Activated T-cell treated with anti-CD3 and anti-CD28 coated beads for 4 hours (primary cell): ENCODE measurements at places on chromosomes 3 and 15.

- DNase-seq = no peak
Measured at GRCh38 chr3:24264748-24265158, 229.9 kb downstream of the THRB start.

GRCh38 chr15:50415752-50416404, 8.3 kb upstream of the USP8 start:
- no peak for DNase-seq

- no peak for DNase-seq
Measured at GRCh38 chr15:78762985-78763795, 48.1 kb downstream of the ADAMTS7 start.

DNA sequence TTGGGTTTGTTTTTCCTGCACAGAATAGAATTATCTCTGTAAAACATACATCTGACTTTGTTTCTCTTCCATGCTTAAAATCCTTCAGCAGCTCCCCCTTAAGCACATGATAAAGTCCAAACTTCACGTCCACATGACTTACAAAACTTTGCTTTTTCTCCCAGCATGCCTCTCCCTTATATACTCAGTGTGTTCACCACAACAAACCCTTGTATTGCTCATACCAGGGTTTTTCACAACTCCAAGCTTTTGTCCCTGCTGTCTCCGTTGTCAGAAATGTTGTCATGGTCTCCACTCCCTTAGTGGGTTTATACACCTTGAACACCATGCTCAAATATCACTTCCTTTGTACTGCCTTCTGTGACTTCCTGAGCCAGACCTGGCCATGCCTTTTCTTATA, 91.1 kb upstream of the MITF start:
- no peak for DNase-seq

DNA sequence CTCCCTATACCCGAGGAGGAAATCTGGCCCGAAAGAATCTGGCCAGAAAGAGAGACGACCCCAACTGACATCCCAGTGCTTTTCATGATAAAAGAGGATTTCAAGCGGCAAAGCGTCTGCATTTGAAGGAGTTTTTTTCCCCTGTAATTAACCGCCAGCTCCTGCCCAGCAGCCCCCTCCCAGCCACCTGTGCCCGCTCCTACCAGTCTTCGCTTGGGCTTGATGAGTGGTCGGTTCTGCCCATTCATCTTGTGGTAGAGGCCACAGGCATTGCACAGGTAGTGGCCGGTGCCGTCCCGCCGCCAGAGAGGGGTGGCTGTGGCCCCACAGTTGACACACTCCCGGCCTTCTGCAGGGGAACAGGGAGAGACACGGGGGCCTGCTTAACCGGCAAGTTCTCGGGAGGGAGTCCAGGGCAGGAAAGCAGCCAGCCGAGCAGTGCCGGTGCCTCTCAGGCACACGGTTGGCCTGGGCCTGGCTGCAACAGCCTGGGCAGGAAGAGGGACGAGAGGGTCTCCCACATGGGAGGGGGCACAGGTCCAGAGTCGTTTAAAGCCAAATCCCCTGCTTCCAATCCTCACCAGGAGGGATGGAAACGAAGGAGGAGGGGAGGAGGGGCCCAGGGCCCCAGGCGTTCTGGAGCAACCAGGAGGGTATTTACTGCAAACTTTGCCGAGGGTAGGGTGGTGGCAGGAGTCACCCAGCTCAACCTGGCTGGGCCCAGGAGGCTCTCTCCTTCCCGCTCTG, 9.2 kb downstream of the GATA2 start:
- no peak for DNase-seq

- DNase-seq = no peak
Measured at GRCh38 chr3:1195947-1196346, 103.1 kb downstream of the CNTN6 start.

GRCh38 chr15:86138798-86139197, 59.1 kb downstream of the AGBL1 start:
- no peak for DNase-seq

GRCh38 chr15:33888176-33888575, 80.1 kb upstream of the CHRM5 start:
- no peak for DNase-seq

- DNase-seq = no peak
Measured at GRCh38 chr3:60365360-60365759, 885.9 kb downstream of the FHIT start.

DNA sequence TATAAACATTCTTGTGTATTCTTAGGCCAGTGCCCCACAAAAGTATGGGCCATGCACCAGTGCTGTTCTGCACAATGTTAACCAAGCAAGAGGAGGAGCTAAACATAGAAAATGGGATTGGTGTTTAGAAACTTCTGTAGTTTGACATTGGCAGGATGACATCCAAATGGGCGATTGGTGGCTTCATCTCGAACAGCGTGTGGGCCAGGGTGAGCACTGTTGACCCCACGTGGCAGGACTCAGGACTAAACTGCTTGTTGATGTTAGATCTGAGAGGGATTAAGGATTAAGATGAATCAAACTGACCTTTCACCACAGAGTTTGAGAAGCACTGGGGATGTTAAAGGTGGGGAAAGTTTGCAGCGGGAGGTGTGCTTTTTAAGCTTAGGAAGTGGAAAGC, 31.9 kb downstream of the ZNF710 start:
- no peak for DNase-seq

- no peak for DNase-seq
Measured at GRCh38 chr15:67186688-67187087, 67.8 kb downstream of the AAGAB start.

DNA sequence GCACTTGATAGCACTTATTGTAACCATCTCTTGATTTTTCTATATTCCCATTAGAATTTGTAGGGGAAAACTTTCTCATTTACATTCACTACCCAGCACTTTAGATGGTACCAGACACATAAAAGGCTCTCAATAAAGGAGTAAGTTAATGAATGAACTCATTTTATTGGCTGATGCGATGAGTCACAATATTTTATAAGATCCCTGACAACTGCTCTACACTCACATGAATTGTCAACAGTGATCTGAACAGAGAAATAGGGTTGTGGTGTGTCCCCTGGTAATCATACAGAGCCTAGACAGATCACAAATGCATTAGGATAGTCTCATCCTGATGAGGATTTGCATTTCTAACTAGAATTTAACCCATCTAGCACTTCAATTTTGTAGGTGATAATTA, 567.6 kb upstream of the ARPP21 start:
- DNase-seq = no peak

DNA sequence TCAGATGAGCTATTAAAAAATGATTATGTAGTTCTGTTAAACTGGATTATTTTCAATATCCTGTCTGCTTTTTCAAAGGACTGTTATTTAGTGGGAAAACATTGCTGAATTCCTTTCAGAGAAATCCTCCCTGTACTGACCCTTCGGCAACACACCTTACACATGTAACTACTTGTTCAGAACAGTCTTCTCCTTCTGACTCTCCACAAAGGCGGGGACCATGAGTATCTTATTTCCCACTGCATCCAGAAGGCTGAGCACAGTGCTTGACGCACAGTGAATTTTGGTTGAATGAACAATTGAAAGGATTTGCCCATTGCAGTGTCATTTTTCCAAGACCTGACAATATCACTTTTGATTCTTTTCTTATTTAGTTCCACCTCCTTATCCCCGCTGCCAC, 23.1 kb upstream of the CFAP161 start:
- no peak for DNase-seq

DNA sequence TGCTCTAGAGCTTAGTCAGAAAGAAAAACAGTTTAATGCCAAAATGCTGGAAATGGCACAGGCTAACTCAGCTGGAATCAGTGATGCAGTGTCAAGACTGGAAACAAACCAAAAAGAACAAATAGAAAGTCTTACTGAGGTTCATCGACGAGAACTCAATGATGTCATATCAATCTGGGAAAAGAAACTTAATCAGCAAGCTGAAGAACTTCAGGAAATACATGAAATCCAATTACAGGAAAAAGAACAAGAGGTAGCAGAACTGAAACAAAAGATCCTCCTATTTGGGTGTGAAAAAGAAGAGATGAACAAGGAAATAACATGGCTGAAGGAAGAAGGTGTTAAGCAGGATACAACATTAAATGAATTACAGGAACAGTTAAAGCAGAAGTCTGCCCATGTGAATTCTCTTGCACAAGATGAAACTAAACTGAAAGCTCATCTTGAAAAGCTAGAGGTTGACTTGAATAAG, 150.5 kb upstream of the LRRFIP2 start:
- DNase-seq = no peak

GRCh38 chr3:172189987-172190603, 150.7 kb downstream of the FNDC3B start:
- no peak for DNase-seq

- DNase-seq = no peak
Measured at GRCh38 chr15:49035825-49036224, 10.4 kb downstream of the SECISBP2L start.

DNA sequence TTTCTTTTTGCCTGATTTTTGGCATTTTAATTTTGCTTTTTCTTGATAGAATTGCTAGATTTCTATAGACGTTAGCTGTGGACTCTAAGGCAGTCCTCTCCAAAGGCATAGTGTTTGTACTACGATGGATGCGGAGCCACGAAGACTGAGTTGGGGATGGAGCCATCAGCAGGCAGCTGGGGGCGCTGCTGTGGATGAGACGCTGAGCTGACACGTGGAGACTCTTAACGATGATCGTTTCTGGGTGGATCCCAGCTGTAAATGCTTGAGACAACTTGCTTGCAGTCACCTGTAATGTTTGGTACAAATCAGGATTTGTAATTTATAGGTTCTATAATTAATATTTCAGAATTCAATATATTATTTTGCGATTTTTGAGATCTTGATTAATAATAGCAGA, 13.3 kb upstream of the PPP1R2 start:
- DNase-seq = no peak

GRCh38 chr3:152444029-152444641, 175.4 kb downstream of the MBNL1 start:
- DNase-seq = no peak

- DNase-seq = no peak
Measured at GRCh38 chr3:152943645-152944044, 108.7 kb downstream of the P2RY1 start.

DNA sequence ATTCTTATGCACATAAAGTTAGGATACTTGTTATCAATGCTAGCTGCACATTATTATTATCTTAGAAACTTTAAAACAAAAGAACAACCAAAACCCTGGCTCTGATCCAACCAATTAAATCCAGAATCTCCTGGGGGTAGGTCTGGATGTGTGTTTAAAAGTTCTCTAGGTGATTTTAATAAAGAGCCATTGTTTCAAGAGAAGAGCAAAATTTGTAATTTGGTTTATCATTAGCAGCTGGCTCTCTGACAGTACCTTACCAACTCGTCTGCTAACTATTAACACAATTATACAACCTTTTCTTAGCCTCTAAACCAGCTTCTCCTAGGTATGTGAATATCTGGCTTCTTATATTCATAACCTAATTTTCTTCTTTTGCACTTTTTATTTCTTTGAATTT, 68.9 kb downstream of the IFT80 start:
- no peak for DNase-seq

DNA sequence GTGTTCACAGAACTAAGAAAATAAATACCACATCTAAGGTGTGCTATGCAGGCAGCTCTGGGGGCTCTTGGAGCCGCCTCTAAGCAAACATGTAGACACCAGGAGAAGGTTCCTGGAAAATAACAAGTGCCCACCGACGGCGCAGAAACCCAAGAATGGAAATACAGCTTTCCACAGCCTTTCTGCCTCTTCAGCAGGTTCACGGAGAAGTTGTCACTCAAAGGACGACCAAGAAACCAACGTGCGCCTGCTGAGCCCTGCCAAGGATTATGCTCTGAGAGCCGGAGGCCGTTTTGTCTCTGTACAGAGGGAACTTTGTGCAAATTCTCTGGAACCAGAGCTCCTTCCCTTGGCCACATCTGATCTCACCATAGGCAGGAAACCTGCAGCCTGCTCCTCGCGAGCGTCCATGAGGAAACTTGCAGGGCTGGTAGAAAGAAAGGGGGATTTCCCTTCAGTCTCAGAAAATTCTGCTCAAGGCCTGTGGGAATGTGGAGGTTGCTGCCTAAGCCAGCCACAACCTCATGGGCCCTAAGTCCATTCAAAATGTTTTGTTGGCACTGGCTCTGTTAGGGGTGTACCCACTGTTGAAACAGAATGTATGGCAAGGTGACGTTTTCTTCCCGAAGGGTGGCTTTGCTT, 40.6 kb upstream of the ETV5 start:
- no peak for DNase-seq

- no peak for DNase-seq
Measured at GRCh38 chr3:189375532-189375931, 203.8 kb downstream of the TPRG1 start.

DNA sequence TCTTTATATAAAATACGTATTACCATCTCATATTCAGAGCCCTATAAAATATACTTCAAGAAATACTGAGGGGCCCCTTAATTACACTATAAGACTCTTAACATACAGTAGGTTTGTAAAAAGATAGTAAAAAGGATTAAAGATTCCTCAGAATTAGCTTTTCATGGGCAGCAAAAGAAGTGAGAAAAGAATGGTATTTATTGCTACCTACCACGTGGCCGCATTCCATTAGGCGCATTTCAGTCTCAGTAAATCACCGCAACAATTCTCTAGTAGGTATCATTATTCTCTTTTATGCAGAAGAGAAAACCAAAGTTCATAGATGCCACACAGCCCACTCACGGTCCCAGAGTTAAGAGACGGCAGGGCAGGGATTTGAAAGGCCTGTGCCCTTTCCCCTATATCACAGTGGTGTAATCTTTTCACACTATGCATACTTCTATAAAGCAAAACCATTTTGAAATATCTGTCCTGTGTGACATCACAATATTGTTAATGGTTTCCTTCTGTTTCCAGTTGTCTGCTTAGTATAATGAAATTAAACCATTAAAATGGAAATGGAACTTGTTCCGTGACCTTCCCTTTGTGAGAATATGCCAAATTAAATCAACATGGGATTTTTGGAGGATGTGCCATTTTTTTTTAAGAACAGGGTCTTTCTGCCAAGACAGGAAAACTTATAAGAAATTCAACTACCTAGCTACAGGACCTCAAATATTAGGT, 1072.2 kb downstream of the FHIT start:
- DNase-seq = no peak

- no peak for DNase-seq
Measured at GRCh38 chr3:55094676-55095075, 166.8 kb upstream of the LRTM1 start.

GRCh38 chr3:10450494-10451440, 54.6 kb downstream of the ATP2B2 start:
- no peak for DNase-seq

DNA sequence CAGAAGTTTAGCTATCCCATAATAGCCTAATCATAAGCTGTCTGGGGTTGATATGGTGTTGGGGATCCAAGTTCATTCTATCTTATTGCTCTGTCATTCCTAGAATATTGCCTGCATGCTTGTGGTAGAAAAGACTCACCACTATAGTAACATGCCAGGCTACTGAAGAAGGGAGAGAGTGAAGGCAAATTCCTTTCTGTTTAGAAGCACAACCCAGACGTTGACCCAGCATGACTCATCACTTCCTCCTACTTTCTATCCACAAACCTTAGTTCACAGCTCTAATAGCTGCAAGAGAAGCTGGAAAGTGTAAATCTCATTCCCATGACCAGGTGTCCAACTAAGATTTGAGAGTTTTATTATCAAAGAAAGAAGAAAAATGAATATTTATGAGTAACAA, 57.8 kb upstream of the NMD3 start:
- no peak for DNase-seq

GRCh38 chr3:78721771-78722543, 1045.8 kb downstream of the ROBO1 start:
- no peak for DNase-seq

- no peak for DNase-seq
Measured at GRCh38 chr15:80431635-80432344, 27.6 kb downstream of the ARNT2 start.

- no peak for DNase-seq
Measured at GRCh38 chr3:151859905-151860304, 13.5 kb upstream of the SUCNR1 start.

- DNase-seq = no peak
Measured at GRCh38 chr3:148852271-148852992, 12.7 kb upstream of the CPA3 start.
